ENCODE measurements at places on chromosomes 4 and X.

DNA sequence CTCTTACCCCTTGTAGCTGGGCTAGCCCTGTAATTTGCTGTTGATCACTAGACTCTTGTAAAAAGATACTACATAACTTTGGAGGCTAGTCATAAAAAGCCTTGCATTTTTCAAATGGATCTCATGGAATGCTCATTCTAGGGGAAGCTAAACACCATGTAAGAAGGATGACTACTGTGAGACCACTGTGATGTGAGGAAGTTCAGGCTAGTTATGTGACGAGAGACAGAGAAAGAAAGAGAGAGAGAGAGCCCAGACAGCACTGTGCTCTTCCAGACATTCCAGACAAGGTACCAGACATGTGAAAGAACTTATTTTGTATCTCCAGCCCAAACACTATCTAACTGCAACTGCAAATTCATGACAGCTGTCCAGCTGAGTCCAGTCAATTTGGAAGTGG is 404.6 kb upstream of the PITX2 start:
- no peak for DNase-seq

DNA sequence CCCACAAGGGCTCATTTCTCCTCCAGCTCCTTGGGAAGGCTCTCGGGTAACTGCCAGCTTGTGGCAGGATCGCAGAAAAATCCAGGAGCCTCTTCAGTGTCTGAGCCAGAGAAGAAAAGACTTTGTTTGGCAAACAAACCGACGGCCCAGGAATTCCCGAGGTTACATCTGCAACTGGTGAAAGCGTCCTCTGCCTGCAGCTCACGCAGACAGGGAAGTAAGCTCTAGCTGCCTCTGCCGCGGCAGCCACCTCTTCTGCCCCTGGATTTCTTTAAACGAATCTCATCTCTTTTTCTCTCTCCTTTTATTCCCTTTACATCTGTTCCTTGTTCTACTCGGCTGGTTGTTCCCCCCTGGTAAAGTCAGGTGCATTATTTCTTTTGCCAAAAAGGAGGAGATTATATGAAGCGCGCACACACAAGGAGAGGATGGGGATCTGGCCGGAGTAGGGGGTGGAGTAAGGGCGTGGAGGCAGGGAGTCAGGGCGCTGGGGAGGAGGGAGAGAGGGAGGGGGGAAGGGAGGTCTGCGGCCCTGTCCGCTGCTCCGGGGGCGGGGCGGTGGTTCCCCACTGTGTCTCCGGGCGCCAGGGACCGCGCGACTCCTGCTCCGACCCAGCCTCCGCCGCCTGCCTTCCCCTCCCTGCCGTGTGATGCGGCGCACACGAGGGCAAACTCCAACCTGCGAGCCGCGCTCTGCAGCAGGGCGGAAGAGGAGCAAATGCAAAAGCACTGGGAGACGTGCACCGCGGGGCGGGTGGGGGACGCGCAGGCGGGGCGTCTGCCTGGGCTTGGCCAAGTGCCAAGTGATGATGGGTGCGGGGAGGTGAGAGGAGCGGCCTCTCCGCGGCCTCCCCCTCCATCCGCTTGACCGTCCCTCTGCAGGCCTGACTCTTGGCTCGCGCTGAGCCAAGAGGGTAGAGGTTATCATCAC is at the start of gene DCHS2:
Gene DCHS2, minus strand, starts transcription at position 459 of the 931 bp plus-strand sequence. Its CDS starts 444 bp downstream, at position 15.
- no peak for DNase-seq

GRCh38 chrX:2664502-2664901 is 26.6 kb upstream of the CD99 start:
- DNase-seq = no peak

GRCh38 chrX:49164589-49165360 is 2.2 kb downstream of the MAGIX start:
- DNase-seq = no peak

DNA sequence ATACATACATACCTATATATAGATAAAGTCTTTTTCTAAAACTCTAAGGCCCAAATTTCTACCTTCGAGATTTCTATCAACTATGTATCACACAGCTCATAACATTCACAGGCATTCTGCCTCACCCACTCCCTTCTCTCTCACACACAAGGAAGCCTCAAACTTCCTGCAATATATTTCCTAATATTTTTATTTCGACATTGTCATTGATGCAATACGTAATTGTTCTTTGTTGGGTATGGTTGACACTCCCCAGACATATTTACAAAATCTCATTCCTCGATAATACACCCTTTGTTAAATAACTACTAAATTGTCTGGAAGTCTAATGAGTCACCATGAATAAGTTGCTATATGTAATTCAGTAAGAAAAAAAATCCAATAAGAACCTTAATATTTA is 143.5 kb downstream of the HNRNPD start:
- no peak for DNase-seq

DNA sequence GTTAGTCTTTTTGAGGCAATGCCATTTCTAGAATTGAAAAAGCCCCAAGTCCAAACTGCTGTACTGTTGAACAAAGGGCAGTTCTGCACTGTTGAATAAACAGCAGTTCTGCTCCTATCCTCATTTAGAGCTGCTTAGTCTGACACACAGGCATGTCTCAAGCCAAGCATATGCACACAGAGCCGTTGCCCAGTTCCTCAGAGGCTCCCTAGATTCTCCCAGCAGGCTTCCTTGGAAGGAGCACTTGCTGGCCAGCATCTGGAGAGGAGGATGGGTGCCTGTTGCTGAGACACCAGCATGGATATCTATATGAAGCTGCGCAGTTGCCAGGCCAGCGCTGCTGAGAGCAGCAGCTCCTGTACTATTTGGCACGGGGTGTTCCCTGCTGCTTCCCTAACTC is 138.3 kb upstream of the USP38 start:
- no peak for DNase-seq

GRCh38 chr4:153790962-153791551 is 2.2 kb upstream of the SFRP2 start:
- DNase-seq = no peak

DNA sequence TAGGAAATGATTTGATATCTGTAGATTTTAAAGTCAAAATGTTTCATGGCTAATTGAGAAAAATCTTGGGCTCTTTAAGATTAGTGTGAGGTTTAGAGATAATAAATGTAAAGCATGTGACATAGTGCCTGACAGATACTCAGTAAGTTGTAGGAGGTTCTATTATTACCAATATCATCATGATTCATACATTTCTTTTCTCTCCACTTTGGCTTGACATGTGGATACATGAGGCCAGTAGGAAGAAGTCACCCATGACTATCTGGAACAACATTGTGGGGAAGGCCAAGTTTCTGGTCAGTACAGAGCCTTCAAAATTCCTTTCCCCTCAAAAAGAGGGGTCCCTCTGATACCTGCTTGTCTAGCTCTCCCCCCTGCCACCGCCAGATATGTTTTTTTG is 91.2 kb upstream of the SORBS2 start:
- no peak for DNase-seq

DNA sequence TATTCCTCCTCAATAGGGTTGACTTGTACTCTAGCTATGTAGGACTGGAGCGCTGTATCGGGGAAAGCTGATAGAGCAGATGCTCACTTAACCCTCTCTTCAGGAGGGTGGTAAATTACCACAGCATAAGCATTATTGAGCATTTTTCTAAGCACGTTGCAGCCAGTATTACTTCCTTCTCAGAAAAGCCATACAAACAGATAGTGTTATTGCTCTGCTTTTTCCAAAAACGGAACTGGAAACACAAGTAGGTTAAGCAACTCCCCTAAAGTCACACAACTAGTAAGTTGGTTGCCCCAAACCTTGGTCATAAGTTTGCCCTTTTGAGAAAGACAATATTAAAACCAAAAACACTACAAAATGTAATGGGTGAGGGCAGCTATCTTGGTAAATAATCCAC is 73.9 kb downstream of the REELD1 start:
- DNase-seq = no peak

GRCh38 chr4:87624698-87625097 is 16.4 kb downstream of the DSPP start:
- no peak for DNase-seq

DNA sequence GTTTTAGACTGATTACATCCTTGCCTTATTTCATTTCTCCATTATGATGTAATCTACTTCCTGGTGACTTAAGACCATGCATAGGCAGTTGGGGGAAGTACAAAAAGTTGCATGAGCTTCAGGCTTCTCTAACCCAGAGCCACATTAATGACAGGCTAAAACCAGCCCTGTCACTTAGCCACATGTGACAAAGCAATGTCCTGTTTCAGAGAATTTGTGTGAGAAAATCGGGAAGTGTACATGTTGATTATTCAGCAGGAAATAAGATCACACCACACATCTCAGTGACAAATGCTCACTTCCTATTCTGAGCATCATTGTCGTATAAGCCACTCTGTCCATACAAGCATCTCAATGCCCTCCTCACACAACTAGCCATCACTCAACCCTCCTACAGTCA is 98.5 kb upstream of the MAGEB16 start:
- DNase-seq = peak; percentile 17

DNA sequence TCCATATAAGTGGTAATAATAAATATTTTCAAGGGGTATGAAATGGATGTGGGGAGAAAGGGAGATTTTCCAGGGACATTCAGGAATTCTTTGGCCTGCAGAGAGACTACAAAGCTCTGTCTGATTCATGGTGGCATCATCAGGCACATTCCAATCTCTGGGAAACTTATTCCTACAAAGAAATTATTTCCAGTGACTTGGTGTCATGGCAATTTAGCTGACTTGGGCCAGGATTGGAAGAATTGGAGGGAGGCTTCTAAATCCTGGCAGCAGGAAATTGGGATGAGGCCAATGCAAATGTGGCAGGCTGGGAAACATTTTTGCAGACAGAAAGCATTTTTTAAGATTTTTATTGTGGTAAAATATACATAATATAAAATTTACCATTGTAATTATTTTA is 204.6 kb downstream of the RTL9 start:
- DNase-seq = no peak

DNA sequence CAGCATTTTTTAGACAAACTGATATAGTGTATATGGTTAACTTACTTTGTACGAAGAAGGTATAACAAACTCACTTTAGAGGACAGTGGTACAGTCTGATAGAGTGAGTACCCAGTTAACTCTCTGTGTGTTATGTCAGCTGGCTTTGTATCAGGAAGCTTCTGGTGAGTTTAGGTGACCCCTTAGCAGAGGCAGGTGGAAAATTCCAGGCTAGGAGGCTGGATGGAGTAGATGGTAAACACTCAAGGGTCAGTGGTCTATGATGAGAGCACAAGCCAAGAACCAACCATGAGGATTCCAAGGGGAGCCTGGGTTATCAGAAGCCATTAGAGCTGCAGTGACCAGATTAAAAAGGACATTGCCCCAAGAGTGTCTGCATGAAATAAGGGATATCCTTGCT is 227.3 kb upstream of the CENPE start:
- DNase-seq = no peak

- DNase-seq = no peak
Measured at GRCh38 chr4:83040269-83040668, 5.3 kb downstream of the COPS4 start.

DNA sequence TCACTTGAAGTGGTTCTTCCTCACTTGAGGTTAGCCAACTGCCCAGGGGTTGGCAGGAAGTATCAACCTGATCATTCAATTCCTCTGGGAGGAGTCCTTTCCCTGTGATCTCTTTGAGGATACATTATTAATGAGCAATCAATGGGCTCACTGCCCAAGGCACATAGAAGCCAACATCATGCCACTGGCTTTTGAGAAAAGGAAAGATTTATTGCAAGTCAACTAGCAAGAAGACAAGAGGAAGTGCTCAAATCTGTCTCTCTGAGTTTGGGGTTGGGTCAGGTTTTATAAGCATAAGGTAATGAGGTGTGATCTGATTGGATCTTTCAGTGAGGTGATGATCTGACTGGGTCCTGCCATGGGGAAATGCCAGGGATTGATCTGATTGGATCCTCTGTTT is 39.6 kb downstream of the FGFBP1 start:
- no peak for DNase-seq

GRCh38 chr4:38752941-38753806 is 29.6 kb downstream of the TLR10 start:
- no peak for DNase-seq

GRCh38 chrX:150575419-150575814 is 7.0 kb downstream of the MTM1 start:
- DNase-seq = no peak

DNA sequence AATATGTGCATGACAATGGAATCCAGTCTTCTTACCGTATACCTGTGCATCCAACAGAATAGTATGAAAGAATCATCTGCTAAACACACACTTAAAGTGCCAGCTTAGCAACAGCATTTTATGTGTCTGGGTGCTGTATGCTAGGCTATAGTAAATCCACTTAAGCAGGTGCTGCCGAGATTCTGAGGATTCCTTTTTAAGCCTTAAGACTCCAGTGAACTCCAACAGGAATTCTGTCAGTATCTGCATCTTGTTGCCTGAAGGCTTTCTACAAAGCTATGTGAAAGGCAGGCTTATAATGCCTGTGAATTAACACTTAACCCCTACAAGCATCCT is 1076.4 kb upstream of the PABPC4L start:
- no peak for DNase-seq

- no peak for DNase-seq
Measured at GRCh38 chrX:23930894-23931604, 23.2 kb downstream of the CXorf58 start.

DNA sequence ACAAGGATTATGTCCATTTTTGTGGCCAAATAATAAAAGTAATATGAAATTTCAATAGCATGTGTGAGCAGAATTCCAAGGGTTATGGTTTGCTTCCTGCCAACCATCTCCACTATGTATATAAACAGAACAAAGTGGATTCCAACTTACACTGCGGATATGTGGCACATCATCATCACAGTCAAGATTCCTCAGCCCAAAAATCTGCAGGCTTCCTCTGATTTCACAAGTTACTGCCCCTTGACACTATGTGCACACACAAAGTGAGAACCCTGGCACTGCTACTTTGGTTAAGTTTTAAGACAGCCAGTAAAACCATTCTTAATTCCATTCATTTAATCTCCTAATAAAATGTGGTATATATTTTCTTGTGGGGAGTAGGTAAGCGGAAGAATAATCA is 76.4 kb downstream of the LEF1 start:
- DNase-seq = no peak

DNA sequence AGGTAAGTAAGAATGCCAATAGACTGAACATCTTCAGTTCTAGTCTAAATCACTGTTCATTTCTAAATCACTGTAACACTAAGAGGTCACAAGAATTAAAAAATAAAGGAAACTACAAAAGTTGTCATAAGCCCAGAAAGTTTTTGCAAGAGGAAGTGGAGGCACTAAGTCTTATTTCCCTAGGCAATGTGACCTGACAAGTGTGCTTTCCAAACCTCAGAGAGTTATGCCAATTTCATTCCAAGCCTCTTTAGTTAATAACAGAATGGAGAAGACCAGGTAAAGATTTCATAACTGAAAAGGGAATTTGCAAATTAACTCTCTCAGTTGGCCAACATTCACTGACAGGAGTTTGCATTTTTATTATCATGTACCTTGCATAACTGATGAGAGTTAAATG is 40.5 kb downstream of the BBS12 start:
- DNase-seq = no peak
